ENCODE measurements at places on chromosomes 11 and 22.

DNA sequence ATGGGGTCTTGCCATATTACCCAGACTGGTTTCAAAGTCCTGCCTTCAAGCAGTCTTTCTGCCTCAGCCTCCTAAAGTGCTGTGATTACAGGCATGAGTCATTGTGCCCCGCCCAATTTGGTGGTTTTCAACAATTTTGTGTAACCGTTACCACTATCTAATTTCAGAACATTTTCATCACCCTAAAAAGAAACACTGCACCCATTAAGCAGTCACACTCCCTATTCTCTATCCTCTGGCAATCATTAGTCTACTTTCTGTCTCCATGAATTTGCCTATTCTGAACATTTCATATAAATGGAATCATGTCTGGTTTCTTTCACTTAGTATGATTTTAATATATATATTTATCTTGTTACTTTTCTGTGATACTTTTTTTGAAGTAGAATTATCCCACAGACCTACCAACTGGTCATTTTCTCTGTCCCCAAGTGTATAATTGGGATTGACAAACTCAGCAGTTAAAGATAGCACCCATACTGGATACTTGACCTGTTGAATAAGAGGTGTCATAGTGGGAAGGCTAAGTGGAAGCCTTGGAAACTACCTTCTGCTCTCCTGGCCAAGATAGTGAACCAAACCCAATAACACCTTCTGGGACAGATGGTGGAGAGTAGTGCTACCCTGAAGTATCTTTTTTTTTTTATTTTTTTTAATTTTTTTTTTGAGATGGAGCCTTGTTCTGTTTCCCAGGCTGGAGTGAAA, 64.8 kb downstream of the STIM1 start:
- peak; percentile 86 for DNase-seq

DNA sequence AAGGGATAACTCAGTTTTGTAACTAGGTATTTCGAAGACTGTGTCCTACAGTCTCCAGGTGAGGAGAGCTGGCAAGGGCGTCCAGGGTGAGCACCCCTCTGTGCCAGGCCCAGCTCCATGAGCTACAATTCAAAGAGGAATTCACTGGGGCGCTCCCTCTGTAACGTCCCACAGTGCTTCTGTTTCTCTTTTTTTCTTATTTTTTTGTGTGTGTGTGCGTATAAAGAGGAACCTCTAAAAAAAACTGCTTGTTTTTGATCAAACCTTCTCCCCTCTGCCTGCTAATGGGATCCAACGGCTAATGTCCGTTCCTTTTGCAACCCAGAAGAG, 17.1 kb downstream of the ASCC2 start:
- no peak for DNase-seq

- DNase-seq: peak; percentile 17
Observed at GRCh38 chr11:83002053-83002452, 69.6 kb downstream of the RAB30 start.

GRCh38 chr11:124811399-124812125, 11.4 kb upstream of the MSANTD2 start:
- no peak for DNase-seq

- DNase-seq: peak; percentile 2
Observed at GRCh38 chr11:113862435-113862834, 12.9 kb downstream of the USP28 start.

DNA sequence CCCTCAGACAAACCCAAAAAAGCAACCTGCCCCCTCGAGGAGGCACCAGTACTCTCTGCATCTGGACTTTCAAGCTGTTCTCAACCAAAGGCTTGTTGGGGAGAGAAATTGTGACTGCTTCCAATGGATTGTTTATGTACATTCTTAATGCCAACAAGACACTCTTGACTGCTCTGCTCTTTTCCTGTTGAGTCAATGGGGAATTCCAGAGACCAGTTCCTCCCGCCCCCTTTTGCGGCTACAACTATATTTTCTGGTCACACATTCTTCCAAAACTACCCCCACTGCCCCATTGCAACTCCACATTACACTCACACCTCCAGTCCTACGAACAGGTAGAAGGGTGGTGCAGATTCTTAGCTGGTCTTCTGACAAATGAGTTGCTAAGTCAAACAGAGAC, 187.0 kb downstream of the DSCAML1 start:
- DNase-seq: no peak

DNA sequence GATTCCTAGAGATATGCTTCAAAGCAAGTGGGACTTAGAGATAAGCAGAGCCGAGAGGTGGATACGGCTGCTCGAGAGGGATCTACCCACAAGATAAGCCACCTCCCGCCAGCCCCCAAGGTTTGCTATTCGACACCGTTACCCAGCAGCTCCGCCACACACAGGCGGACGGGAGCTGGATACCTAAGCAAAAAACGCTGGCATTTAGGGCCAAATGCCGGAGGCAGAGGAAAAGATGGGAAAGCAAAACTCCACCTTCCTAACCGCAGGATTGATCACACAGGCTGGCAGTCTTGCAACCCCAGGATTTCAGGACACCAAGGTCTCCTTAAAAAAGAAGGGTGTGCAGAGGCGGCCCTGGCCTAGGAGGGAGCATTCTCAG, 709 bp downstream of the FTH1 start:
- peak; percentile 29 for DNase-seq

GRCh38 chr11:133239575-133239974, 292.7 kb downstream of the OPCML start:
- DNase-seq: no peak

DNA sequence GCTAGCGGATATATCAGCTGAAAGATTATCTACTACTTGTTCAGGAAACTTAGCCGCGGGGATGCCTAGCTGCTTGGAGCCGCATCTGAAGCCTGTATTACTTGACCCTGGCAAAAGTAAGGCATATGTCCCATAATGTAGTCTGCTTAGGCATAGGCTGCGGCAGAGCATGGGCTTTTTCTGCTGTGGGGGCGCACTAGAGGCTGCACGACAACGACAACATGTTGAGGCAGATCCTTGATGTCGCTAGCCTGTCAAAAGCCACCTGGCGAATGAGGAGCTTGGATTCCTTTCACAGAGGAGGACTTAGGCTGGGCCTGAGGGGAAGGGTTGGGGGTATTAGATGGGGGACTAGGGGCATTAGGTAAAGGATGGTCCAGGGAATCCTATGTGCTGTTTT, 1.1 kb upstream of the OR52N2 start:
- DNase-seq: no peak

DNA sequence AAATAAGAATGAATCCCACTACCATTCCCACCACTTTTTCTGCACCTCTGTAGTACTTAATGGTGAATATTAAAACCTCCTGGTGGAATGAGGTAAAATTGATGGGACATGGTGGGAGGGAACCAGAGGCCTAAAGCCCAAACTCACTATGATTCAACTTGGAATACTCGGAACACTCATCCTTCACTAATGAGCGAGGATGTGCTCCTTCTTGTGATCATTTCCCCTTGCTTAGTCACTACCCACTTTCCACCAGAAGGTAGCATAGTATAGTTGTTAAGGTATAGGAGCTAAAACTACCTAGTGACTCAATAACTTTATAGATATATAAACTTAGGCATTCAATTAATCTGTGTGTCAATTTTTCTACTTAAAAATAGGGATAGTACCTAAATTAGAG, 728.9 kb downstream of the OPCML start:
- no peak for DNase-seq

DNA sequence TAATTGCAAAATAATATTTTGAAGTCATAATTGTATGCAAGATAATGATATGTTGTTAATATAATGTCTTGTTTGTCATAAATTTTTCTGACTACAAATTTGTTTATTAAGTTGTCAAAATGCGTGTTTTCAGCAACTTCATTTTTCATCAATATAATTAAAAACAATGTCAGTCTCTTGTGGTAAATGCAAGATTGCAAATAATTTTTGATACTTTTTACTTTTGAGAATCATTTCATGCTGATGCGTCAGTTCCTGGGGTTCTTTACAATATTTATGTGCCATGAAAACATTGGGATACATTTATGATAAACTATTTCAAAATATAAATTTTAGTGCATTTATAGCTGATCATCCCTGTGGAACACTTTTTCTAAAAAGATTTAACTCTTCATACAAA, 1504.8 kb downstream of the BRD1 start:
- no peak for DNase-seq

DNA sequence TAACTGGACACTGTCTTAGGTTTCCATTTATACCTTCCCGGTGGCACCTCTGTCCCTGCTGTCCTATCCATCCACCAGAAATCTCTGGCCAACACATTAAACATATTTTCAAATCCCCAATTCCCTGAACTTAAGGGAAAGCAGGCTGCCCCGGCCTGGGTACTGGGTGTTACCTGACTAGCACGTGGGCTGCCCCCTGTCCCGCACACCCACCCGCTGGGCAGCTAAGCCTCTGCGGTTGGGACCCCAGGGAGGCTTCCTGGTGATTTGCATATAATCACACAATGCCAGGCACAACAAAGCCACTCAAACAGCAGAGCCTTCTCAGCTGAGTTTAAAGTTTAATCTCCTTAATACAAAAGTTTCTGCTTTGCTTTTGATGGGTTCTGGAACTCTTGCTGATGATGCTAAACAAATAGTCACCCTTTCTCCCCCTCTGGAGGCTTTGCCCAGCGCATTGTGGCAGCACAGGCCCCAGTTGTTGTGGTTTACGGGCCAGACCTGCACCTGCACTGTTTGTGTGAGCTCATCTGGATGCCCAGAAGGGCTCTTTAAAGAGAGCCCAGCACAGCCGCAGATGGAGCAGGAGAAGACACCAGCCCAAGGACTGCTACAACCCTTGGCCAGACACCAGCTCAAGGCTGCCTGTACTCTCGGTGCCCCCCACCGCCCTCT, 59.9 kb upstream of the POU2AF1 start:
- no peak for DNase-seq

- DNase-seq: no peak
Observed at GRCh38 chr11:131217313-131218310, 152.8 kb upstream of the NTM start.

GRCh38 chr11:123487157-123487744, 57.2 kb downstream of the GRAMD1B start:
- no peak for DNase-seq

DNA sequence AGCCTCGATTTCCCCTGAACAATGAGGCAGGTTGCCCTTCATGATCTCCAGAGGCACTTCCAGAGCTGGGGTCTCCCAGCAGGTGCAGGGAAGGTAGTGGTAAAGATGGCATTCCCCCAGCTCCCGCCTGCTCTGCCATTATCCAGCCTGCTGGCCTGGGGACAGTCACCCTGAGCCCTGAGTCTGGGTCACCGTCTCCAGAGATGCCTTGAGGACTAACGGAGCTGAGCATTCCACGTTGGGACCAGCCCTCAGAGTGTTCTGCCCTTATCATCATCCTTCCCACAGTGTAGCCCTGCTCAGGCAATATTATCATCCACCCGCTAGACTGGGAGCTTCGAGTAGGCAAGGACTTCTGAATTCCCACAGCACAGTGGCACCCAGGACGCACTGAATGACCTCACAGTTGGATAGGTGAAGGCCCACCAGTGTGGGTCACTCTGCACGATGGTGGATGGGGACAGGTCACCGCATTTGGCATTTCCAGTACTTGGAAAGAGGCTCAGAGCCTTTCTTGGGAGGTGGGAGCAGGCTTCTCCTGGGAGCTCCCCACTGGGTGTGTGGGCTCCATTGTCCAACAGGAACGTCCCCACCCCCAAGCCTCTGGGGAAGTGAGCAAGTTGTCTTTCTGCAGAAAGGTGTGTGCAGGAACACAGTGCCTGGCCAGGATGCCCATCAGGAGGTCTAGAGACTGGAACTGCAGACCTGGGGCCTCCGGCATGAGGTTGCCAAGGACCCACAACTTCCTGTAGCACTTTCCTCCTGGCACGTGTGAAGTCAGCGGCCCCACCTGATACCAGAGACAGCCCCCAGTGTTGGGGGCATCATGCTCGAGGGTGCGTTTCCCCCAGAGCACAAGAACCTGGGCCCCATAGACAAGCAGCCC, 51.4 kb upstream of the WNT7B start:
- DNase-seq: no peak

DNA sequence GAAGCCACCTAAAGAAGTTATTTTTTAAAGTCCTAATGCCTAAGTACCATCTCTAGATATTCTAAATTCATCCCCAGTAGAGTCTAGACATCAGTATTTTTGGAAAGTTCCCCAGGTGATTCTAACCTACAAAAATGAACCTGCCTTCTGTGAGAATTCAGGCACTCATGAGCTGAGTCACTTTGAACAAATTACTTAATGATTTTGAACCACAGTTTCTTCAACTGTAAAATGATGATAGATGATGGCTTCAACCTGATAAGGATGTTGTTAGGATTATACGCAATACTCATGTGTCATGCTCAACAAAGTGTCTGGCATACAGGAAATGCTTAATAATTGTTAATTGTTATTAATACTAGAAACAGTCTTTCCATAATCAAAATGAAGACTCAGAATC, 82.8 kb upstream of the OR5AK2 start:
- DNase-seq: no peak

DNA sequence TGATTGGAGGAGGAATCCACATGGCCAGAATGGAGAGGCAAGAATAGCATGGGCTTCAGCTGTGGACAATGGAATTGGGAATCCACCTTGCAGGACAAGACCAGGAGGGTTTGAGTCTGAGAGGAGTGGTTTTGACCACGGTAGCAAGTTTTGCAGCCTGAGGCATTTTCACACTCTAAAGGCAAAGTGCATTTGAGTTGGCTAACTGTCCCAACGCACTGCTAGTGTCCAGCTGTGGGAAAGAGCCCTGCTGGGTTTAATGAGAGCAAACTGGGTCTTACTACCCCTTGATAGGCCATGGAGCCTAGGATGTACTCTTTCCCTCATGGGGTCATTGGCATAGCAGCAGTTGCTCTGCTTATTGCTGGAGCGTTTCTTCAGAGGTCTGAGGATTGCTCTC, at the start of gene OR5B2:
Gene OR5B2, minus strand, starts transcription at position 101 of the 400 bp plus-strand sequence. CDS start 4,860 bp downstream, outside the sequence.
- no peak for DNase-seq

DNA sequence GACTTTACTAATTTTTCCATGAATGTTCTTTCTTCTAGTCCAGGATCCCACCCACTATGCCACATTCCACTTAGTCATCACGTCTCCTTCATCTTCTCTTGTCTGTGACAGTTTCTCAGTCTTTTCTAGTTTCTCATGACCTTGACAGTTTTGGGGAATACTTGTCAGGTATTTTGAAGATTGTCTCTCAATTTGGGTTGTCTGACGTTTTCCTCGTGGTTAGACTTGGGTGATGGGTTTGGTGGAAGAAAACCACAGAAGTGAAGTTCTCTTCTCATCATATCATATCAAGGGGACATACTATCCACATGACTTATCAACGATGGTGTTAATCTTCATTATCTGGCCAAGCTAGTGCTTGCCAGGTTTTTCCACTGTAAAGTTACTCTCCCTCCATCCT, 102.4 kb downstream of the LRRC32 start:
- DNase-seq: no peak

GRCh38 chr11:36156817-36157519, 132.3 kb downstream of the COMMD9 start:
- no peak for DNase-seq

- DNase-seq: no peak
Observed at GRCh38 chr11:12882670-12883069, 126.4 kb upstream of the RASSF10 start.

- no peak for DNase-seq
Observed at GRCh38 chr22:30214703-30215407, 31.7 kb downstream of the LIF start.
